ENCODE measurements at places on chromosomes 1 and 21.
A peak's percentile ranks its signal among the peaks of the same experiment; 100 is the strongest.

DNA sequence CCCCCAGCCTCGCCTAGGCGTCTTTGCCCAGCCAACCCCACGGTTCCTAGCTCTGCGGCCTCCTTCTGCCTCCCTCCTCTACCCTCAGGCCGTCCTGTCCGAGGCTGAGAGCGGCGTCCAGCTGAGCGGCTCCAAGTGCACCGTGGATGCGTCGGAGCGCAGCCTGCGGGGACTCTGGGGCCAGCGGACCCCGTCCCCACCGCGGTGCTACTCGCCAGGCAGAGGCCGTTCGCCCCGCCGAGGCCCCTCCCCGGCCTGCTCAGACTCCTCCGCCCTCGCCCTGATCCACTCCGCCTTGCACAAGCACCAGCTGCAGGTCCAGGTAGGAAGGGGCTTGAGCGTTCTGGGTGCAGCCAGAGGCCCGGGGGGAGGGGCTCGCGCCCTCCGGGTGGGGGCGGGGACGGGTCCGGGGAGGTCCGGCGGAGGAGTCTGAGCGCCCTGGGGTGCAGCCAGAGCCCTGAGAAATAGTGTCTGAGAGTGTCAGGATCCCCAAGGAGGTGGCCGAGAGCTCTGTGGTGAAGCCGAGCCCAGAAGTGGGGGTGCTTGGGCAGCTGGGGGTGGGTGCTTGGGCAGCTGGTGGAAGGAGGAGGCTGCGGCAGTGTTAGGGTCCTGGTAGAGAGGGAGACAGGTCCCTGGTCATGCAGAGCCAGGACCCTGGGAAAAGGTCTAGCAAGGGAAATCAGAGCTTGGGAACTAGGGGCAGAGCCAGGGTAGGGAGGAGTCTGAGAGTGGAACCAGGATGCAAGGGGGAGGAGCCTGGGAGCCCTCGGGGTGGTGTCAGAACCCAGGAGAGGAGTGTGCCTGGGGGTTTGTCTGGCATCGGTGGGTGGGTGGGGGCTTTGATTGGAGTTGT is 3.2 kb upstream of the NBPF3 start:
- DNase-seq = no peak

GRCh38 chr1:118986555-118987467 is 1.3 kb downstream of the TBX15 start:
- no peak for DNase-seq

GRCh38 chr1:229859026-229859425 is 208.0 kb upstream of the GALNT2 start:
- DNase-seq = no peak

- no peak for DNase-seq
Observed at GRCh38 chr1:60108196-60108595, 34.6 kb upstream of the C1orf87 start.

DNA sequence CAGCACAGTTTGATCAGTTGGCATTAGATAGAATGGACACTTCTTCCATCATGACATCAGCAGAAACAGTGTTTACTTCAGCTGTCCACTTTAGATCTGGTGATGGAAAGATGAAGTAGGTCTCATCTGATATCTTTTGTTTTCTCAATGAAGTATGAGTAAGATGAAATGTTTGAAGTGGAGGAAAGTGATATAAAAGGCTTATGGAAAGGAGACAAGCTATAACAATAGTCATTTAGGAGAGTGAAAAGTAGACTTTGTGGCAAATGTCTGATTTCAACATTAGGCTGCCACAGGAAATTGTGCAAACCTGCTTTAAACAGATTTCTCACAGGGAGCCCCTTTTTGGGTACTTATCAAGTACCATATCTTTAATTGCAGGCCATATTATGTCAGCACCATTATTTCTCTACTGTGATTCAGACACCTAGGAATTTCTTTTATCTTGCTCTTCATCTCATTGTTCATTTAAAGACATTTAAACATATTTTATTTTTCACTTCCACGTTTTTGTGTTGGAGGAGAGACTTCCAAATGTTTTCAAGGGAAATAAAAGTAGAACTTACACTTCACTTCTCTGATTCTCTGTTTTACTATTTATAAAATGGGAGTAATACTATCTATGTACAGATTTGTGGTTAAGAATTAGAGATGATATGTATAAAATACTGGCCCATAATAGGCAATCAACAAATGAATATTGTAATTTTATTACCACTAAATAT is 18.1 kb downstream of the PDC start:
- DNase-seq = peak; percentile 9

- DNase-seq = no peak
Observed at GRCh38 chr1:15277933-15278332, 30.9 kb downstream of the FHAD1 start.

GRCh38 chr1:175185903-175186302 is 6.7 kb downstream of the KIAA0040 start:
- no peak for DNase-seq

DNA sequence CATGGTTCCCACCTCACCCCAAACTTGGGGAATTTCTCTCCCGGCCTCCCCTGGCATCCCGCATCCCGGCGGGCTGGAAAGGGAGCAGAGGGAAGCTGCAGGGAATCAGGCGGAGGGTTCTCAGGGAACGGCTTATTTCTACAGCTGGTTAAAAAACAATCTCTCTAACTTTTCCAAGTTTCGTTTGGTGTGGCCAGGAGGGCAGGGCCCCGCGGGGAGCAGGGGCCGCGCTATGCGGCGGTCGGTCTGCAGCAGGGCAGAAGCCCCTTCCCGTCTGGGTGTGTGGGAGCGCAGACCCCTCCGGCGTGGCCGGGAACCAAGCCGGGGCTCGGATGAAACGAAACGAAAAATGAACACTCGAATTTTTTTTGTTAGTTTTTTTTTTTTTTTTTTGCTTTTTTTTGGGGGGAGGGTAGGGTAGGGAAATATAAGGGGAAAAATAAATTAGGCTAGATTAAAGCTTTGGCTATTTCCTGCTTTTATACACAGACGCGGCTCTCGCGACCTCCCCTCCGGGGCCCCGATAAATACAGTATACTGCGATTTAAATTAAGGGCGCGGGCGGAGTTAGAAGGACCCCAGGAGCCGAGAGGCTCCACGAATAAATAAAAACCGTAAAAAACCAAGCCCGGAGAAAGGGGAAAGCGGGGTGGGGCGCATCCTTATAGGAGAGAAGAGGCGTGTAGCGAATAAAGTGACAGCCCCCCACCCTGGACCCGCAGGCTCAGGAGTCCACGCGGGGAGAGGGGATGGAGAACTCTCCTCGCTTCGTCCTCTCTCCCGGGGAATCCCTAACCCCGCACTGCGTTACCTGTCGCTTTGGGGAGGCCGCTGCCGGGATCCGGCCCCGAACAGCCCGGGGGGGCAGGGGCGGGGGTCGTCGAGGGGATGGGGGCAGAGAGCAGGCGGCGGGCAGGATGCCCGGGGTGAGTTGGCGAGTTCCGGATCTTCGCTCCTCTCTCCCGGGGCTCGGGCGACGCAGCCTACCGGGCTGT is 2.1 kb downstream of the POU3F1 start:
- no peak for DNase-seq

DNA sequence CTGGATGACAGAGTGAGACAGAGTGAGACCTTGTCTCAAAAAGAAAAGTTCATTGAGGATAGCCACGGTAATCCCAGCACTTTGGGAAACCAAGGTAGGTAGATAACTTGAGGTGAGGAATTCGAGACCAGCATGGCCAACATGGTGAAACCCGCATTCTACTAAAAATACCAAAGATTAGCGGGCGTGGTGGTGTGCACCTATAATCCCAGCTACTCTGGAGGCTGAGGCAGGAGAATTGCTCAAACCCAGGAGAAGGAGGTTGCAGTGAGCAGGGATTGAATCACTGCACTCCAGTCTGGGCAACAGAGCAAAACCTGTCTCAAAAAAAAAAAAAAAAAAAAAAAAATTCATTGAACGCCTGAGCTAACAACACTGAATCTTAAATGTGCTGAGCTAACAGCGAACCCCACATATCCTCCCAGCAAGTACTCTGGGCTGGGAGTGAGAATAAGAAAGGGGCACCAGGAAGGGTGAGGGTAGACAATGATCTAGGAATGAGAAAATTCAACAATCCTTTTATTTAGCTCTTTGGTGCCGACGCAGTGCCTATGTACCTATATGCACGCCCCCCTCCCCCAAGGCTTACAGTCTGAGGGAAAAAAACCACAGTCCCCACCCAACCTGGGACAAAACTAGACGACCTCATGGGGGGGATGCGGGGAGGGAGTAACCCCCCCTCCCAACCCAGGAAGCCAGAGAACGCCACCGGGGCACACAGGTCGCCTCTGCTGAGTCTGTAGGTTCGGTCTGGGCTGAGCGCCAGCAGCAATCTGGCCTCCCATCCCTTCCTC is 1.4 kb upstream of the CACNA1S start:
- no peak for DNase-seq

DNA sequence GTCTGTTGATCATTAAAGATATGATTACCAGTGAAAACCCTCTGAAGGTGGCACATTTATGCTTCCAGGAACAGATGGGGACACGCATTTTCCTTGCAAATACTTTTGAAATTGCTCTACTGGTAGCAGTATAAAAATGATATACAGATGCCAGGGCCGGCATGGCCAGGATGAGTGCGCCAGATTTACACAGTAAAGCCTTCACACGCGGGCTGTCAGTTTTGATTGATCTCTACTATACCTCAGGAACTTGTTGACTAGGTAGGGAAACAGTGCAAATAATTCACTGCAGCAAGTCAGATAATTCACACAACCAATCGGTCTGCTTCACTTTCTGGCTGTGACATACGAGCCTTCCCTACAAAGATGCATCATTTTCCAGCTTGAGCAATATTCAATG is 123.2 kb upstream of the BARHL2 start:
- no peak for DNase-seq

DNA sequence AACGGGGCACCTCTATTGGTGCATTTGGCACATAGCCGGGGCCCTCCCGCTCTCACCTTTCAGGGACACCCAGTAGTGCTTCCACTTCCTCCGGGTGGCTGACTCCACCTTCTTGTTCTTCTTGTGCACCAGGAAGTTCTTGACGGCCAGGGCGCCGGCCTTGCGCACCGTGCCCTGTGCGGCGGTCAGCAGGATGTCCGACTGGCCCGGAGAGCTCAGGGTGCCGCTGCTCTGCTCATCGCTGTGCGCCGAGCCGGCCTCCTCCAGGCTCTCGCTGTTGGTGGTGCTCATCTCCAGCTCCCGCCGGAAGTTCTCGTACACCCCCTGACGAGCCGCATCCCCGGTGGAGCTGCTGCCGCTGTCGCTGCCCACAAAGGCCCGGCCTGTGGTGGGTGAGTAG is 92.4 kb downstream of the TIAM1 start:
- DNase-seq = no peak

DNA sequence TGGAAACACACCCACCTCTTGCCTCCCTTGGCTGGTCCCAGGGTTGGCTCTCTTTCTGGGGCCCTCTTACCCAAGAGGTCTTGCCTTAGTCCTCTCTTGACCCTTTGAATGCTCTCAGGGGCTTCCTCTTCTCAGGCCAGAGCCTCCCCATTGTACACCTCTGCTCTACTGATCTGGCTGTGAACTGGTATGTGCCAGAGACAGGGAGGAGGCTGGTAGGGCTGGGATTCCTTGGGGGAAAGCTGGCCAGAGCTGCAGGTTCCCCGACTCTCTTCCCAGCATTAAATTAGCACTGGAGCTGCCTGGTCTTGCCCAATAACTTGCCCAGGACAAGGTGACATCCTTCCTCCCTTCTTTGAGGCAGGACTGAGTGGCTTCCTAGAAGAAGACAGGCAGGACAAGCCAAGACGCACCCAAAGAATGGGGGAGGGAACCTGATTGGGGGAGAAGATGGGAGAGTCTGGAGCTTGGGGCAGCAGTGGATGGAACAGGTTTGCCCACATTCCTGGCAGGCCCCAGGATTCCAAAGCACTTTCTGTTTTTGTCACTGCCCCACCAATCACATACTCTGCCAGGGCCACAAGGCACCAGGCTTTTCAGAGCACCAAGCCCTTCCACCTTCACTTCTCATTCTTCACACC is 37.2 kb upstream of the CITED4 start:
- DNase-seq = no peak

DNA sequence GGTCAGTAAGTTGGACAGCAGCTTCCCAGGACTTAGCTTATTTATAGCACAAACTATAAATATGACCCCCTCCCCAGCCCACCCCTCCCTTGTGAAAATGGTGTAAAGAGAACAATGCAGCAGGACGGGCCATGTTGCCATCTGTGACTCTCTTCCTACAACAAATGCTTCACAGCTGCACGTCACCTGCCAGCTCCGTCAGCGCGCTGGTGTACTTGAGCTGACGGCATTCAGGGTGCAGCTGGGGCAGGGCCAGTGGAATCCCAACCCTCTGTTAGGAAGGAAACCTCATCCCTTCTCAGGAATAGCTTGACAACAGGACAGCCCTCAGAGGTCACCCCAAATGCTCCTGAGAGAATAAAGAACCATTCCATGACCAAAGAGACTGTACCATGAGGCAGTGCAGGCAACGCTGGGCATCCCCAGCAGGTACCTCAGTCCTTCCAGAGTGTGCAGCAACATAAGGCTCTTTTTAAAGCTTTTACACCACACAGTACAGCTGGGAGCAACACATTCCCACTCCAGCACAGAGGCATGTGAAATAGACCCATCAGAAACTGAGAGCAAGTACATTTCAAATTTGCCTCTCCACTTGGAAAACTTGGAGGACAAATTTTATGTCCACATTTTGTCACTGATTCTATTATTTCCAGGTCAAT is 85.0 kb downstream of the ATP1A1 start:
- no peak for DNase-seq

DNA sequence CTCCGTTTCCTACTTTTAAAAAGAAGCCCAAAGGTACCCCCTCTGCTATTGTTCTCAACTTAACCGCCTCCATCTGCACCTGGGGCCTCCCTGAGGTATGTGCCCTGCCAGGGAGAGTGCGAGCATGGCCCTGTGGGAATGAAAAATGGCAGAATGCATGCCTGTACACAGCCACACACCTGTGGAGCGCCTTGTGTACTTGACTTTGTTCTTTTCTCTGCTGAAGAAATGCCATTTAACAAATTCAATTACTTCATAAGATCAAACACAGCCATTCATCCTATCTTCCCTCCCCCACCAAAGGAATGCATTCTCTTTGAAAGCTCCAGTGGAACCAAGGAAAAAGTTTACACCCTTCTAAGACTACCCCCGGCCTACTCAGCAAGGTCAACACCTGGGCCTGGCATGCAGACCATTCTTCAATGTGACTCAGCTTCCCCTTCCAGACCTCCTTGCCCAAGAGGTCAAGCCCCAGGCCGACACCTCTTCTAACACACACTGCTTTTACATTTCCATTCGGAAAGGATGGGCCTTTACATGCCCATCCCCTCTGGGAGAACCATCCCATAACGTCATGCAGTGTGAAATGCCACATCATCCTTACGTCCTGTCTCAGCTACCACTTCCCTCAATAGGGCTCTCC is 123.7 kb downstream of the SMYD2 start:
- no peak for DNase-seq

DNA sequence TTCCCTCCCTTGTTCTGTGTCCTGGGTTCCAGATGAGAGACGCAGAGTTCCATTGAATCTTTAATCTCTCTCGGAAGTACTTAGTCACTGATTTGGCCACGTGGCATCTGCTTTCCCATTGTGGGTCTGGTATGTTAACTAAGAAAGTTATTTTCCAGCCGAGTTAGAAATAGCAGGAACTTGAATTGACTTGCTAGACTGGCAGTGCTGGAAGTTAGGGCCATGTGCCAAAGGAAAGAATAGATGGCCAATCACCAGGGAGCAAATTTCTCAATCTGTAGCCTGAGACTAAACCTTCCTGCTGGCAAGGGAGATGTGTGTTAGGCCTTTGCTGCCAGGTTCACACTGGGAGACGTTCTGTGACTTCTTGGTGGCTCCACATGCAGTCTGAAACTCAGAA is 24.2 kb upstream of the SLFNL1 start:
- peak; percentile 32 for DNase-seq

All from GM04504 (cell line).